ENCODE measurements at places on chromosomes 6 and 20.

GRCh38 chr6:12884983-12885382, 168.4 kb downstream of the PHACTR1 start:
- DNase-seq = no peak
- peaks cover 5% of the 10 kb centered on the region for H3K27me3 ChIP-seq
- no peaks in the 10 kb centered on the region for H3K36me3 ChIP-seq
- no peak overlapping the region for H3K4me3 ChIP-seq
- peaks cover 5% of the 10 kb centered on the region for H3K4me1 ChIP-seq

GRCh38 chr6:21594416-21595281, 1.1 kb downstream of the SOX4 start:
- H3K27me3 ChIP-seq = no peaks in the 10 kb centered on the region
- peak overlapping the region; percentile 93 for H3K27ac ChIP-seq
- peaks cover 21% of the 10 kb centered on the region for H3K4me1 ChIP-seq
- peak overlapping the region; percentile 95 for H3K4me3 ChIP-seq
- peak; percentile 48 for DNase-seq
- H3K36me3 ChIP-seq = peaks cover 3% of the 10 kb centered on the region

DNA sequence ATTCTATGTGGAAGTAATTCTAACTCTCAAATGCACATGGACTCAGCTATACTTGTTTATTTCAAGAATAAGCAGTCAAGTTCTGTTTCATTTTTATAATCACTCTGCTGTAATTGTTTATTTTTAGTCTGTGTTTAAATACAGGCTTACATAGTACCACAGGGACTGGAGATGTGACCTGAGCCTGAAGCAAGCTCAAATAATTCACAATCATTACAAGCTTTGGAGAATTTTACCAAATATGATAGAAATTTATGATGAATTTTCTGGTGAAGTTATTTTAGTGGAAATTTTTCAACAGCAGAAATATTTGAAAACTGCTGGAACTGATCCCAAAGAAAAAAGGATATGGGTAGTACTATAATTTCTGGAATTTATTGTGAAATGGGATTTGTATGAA, 41.6 kb upstream of the DSE start:
- H3K4me1 ChIP-seq = no peaks in the 10 kb centered on the region
- no peak overlapping the region for H3K27ac ChIP-seq
- DNase-seq = no peak

DNA sequence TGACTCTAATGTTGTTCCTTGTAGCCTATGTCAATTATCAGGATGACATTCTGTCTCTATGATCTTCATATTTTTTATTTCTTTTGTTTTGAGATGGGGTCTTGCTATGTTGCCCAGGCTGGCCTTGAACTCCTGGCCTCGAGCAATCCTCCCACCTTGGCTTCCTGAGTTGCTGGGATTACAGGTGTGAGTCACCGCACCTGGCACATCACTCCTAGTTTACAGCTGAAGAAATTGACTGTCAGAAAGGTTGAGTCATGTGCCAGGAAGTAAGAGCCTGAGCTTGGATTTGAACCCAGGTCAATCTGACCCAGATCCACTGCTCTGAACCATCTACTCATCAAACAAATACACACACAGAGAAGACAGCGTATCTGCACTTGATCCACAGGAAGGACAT, 14.4 kb downstream of the PPP1R3G start:
- H3K4me3 ChIP-seq = no peak overlapping the region
- no peaks in the 10 kb centered on the region for H3K36me3 ChIP-seq
- DNase-seq = no peak
- peaks cover 9% of the 10 kb centered on the region for H3K4me1 ChIP-seq

- DNase-seq = no peak
- no peak overlapping the region for H3K27ac ChIP-seq
- peaks cover 43% of the 10 kb centered on the region for H3K27me3 ChIP-seq
- H3K36me3 ChIP-seq = no peaks in the 10 kb centered on the region
- H3K4me1 ChIP-seq = no peaks in the 10 kb centered on the region
Observed at GRCh38 chr6:36327226-36327918, 9.3 kb downstream of the BNIP5 start.

- H3K4me1 ChIP-seq = peaks cover 10% of the 10 kb centered on the region
- H3K4me3 ChIP-seq = no peak overlapping the region
- DNase-seq = no peak
- no peaks in the 10 kb centered on the region for H3K27me3 ChIP-seq
- H3K36me3 ChIP-seq = no peaks in the 10 kb centered on the region
- peak overlapping the region; percentile 24 for H3K27ac ChIP-seq
Observed at GRCh38 chr20:48777005-48777404, 50.8 kb downstream of the PREX1 start.

DNA sequence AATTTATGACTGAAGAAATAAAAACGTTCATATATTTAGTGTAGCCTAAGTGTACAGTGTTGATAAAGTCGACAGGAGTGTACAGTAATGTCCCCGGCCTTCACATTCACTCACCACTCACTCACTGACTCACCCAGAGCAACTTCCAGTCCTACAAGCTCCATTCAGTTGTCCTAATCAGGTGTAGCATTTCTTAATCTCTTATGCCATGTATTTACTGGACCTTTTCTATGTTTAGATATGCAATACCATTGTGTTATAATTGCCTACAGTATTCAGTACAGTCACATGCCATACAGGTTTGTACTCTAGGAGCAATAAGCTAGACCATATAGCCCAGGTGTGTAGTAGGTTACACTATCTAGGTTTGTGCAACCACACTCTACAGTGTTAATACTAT, 610.2 kb upstream of the NOX3 start:
- no peak for DNase-seq
- H3K4me3 ChIP-seq = no peak overlapping the region
- no peak overlapping the region for H3K27ac ChIP-seq
- no peaks in the 10 kb centered on the region for H3K27me3 ChIP-seq
- H3K4me1 ChIP-seq = no peaks in the 10 kb centered on the region

GRCh38 chr6:96832780-96833179, 4.5 kb downstream of the GPR63 start:
- H3K4me1 ChIP-seq = peaks cover 4% of the 10 kb centered on the region
- no peak overlapping the region for H3K4me3 ChIP-seq
- no peak for DNase-seq
- no peak overlapping the region for H3K27ac ChIP-seq
- no peaks in the 10 kb centered on the region for H3K36me3 ChIP-seq

DNA sequence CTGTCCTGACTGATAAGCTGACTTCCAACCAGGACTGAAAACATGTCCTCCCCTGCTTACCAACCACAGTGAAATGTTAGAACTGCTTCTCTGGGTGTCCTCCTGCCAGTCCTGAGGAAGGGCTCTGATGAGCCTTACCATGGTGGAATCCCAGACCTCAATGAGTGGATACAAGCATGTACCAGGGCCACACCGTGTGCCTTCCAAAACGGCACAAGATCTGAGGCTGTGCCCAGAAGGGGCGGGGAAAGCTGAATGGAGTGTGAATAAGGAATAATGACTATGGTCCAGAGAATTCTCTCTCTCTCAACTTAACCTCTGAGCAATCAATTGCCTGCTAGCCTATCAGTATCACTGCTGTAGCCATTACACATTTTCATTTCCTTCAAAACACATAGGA, 51.7 kb downstream of the PDE10A start:
- H3K4me3 ChIP-seq = no peak overlapping the region
- H3K4me1 ChIP-seq = no peaks in the 10 kb centered on the region
- H3K27me3 ChIP-seq = no peaks in the 10 kb centered on the region
- DNase-seq = no peak
- H3K36me3 ChIP-seq = no peaks in the 10 kb centered on the region

DNA sequence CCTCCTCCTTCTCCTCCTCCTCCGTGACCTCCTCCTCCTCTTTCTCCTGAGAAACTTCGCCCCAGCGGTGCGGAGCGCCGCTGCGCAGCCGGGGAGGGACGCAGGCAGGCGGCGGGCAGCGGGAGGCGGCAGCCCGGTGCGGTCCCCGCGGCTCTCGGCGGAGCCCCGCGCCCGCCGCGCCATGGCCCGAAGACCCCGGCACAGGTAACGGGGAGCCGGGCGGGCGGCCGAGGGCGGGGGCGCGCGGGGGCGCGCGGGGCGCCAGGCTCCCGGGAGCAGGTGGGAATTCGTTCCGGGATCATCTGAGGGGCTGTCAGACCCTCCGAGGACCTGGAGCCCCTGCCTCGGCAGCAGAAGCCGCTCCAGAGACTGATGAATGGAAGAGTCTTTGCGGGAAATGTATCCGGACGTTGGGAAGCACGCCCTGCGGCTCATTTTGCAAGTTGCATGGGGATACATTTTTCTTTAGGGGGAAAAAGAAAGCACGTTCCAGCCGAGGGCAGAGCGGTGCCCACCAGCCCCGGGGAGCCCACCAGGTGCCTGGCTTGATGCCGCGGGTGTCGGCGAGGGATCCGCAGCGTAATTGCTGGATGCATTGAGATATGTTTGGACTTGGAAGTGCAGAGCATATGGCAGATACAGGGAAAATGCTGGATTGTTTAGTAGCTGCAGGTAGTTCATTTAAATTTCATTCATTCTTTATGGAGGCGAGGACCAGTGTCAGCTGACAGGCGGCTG, 394 bp downstream of the MYB start:
- no peak for DNase-seq
- peak overlapping the region; percentile 75 for H3K4me3 ChIP-seq
- peaks cover 14% of the 10 kb centered on the region for H3K4me1 ChIP-seq
- no peak overlapping the region for H3K27ac ChIP-seq

DNA sequence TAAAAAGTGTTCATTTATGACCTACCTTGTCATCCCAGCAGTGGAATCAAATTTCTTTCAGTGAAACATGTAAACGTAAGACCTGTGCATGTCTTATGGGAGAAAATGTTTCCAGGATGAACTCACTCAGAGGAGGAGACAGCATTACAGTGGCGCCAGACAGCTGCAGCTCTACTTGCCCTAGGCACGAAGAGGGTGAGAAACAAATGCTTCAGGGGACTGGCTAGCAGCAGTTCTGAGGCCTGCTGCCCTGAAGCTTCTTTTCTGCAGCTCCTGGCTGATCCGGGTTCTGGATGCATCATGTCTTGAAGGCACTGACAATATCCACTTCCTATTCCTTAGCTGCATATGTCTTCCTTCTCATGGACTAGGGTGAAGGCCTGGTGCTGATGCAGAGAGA, 120.2 kb downstream of the QRSL1 start:
- no peak overlapping the region for H3K27ac ChIP-seq
- H3K27me3 ChIP-seq = peaks cover 3% of the 10 kb centered on the region
- H3K36me3 ChIP-seq = no peaks in the 10 kb centered on the region
- no peak overlapping the region for H3K4me3 ChIP-seq
- peak; percentile 4 for DNase-seq

DNA sequence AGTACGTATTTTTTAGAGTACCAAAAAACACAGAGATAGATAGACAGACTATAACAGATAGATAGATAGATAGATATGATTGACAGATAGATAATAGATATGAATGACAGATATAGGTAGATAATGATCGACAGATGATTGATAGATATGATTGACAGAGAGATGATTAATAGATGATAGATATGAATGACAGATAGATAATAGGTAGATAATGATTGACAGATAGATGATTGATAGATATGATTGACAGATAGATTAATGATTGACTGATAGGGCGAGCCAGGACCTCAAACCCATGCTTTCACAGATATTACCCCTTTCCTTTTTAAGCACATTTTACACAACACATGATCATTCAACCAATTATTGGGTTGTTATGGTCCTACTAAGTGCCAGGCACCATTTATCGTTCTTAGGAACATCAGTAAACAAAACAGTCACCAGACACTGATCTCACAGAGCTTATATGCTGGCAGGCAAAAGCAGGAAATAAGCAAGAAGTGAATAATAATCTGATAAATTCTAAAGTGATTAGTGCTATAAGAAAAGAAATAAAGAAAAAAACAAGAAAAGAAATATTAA, 11.6 kb downstream of the MAFB start:
- H3K27ac ChIP-seq = no peak overlapping the region
- H3K4me3 ChIP-seq = no peak overlapping the region
- no peaks in the 10 kb centered on the region for H3K4me1 ChIP-seq
- peaks cover 59% of the 10 kb centered on the region for H3K27me3 ChIP-seq
- no peaks in the 10 kb centered on the region for H3K36me3 ChIP-seq

DNA sequence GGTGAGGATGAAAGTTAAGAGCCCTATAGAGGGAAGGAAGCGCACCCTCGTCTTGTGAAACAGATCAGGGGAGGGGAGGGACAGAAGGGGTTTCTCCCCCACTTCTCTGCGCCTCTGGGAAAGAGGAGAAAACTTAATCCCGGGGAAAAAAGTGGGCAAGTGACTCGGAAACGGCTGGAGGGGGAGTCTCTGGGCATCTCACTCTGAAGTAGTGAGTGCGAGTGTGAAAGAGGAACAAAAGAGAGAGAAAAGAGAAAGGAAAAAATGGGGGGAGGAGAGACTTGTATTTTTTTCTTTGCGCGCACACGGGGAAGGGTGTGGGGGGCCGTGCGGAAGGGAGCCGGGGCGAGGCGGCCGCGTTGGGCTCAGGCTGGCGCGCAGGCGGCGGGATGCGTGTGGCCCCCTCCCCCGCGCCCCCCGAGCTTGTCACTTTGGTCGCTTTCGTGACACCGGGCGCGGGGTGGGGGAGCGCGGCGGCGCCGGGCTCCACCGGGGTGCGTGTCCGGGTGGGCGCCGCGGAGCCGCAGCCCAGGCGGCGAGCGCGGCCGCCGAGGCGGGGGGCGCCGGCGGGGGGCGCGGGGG, 454 bp downstream of the L3MBTL3 start:
- peak overlapping the region; percentile 97 for H3K4me3 ChIP-seq
- no peaks in the 10 kb centered on the region for H3K27me3 ChIP-seq
- peaks cover 9% of the 10 kb centered on the region for H3K4me1 ChIP-seq
- H3K27ac ChIP-seq = peak overlapping the region; percentile 72
- DNase-seq = peak; percentile 18

- H3K4me3 ChIP-seq = no peak overlapping the region
- H3K27ac ChIP-seq = no peak overlapping the region
- peaks cover 9% of the 10 kb centered on the region for H3K27me3 ChIP-seq
- no peaks in the 10 kb centered on the region for H3K4me1 ChIP-seq
- no peak for DNase-seq
Observed at GRCh38 chr6:136982928-136983327, 60.8 kb downstream of the SLC35D3 start.

GRCh38 chr6:160203076-160203475, 55.5 kb downstream of the SLC22A2 start:
- no peak overlapping the region for H3K4me3 ChIP-seq
- no peaks in the 10 kb centered on the region for H3K4me1 ChIP-seq
- H3K27me3 ChIP-seq = no peaks in the 10 kb centered on the region
- H3K27ac ChIP-seq = no peak overlapping the region
- no peaks in the 10 kb centered on the region for H3K36me3 ChIP-seq

- no peaks in the 10 kb centered on the region for H3K36me3 ChIP-seq
- no peak overlapping the region for H3K4me3 ChIP-seq
- no peaks in the 10 kb centered on the region for H3K4me1 ChIP-seq
- DNase-seq = no peak
- no peaks in the 10 kb centered on the region for H3K27me3 ChIP-seq
- H3K27ac ChIP-seq = no peak overlapping the region
Observed at GRCh38 chr6:20629509-20629908, 95.3 kb downstream of the CDKAL1 start.

GRCh38 chr6:111711476-111711875, 105.8 kb upstream of the TRAF3IP2 start:
- no peak for DNase-seq
- no peaks in the 10 kb centered on the region for H3K27me3 ChIP-seq
- H3K27ac ChIP-seq = peak overlapping the region; percentile 63

GRCh38 chr6:156654919-156655918, 122.0 kb upstream of the ARID1B start:
- no peak for DNase-seq
- H3K4me3 ChIP-seq = no peak overlapping the region
- H3K4me1 ChIP-seq = peaks cover 19% of the 10 kb centered on the region
- H3K27me3 ChIP-seq = peaks cover 2% of the 10 kb centered on the region

Data from astrocyte (in vitro differentiated cells and primary cell).